ENCODE measurements at places on chromosomes 7 and 10. TPM values are rescaled to one million over a fixed set of nuclear protein-coding genes. Genes with fewer than 3 reads are reported as not detected.

GRCh38 chr7:137825489-137825888 is 21.3 kb downstream of the DGKI start:
- H3K4me1 ChIP-seq = peaks cover 7% of the 10 kb centered on the region
- no peak overlapping the region for H3K4me3 ChIP-seq
- DNase-seq = no peak
- no peak overlapping the region for H3K27ac ChIP-seq
- no peaks in the 10 kb centered on the region for H3K36me3 ChIP-seq

DNA sequence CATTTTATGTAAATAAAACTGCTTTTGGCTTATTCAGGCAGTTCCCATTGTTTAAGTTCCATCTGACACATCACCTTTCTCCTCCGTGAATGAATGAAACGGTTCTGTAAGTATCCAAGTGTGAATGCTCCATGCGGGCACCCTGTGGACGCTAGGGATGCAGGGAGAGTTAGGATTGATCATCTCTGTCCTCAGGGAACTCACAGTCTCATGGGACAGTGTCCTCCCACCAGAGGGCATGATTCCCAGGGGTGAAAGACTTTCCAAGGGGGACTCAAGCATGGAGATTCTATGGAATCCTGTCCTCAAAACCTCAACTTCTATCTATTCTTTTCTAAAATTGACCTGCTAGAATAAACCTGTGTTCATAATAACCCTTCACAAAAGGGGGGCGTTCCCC is 98.8 kb downstream of the HECW1 start:
- no peak overlapping the region for H3K4me3 ChIP-seq
- DNase-seq = no peak
- H3K27ac ChIP-seq = no peak overlapping the region
- H3K4me1 ChIP-seq = no peaks in the 10 kb centered on the region
- no peaks in the 10 kb centered on the region for H3K27me3 ChIP-seq
- no peaks in the 10 kb centered on the region for H3K36me3 ChIP-seq

DNA sequence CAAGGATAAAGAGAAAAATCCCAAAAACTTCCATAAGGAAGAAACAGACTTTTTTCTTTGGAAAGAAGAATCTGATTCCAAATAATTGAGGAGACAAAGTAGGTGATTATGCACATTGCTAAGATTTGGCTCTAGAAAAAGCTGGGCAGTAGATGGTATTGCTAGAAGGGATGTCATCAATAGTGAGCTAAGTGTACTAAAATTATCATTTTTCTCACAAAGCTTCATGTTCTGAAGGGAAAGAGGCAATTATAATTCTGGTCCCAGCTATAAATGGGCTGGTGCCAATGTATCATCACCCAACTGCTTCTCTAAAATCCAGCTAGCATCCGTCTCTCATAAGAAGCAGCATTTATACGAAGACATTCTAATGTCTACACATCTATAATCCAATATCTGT is 23.9 kb downstream of the STEAP1 start:
- H3K27me3 ChIP-seq = no peaks in the 10 kb centered on the region
- no peak overlapping the region for H3K27ac ChIP-seq
- no peak for DNase-seq
- peaks cover 5% of the 10 kb centered on the region for H3K4me1 ChIP-seq

GRCh38 chr7:38727184-38727940 is 96.2 kb upstream of the AMPH start:
- H3K27me3 ChIP-seq = no peaks in the 10 kb centered on the region
- H3K27ac ChIP-seq = no peak overlapping the region
- no peaks in the 10 kb centered on the region for H3K36me3 ChIP-seq
- no peak for DNase-seq
- no peaks in the 10 kb centered on the region for H3K4me1 ChIP-seq

- H3K4me1 ChIP-seq = no peaks in the 10 kb centered on the region
- H3K4me3 ChIP-seq = no peak overlapping the region
- H3K27ac ChIP-seq = no peak overlapping the region
- H3K36me3 ChIP-seq = no peaks in the 10 kb centered on the region
- H3K27me3 ChIP-seq = no peaks in the 10 kb centered on the region
Observed at GRCh38 chr10:123621916-123622315, 44.2 kb upstream of the GPR26 start.

DNA sequence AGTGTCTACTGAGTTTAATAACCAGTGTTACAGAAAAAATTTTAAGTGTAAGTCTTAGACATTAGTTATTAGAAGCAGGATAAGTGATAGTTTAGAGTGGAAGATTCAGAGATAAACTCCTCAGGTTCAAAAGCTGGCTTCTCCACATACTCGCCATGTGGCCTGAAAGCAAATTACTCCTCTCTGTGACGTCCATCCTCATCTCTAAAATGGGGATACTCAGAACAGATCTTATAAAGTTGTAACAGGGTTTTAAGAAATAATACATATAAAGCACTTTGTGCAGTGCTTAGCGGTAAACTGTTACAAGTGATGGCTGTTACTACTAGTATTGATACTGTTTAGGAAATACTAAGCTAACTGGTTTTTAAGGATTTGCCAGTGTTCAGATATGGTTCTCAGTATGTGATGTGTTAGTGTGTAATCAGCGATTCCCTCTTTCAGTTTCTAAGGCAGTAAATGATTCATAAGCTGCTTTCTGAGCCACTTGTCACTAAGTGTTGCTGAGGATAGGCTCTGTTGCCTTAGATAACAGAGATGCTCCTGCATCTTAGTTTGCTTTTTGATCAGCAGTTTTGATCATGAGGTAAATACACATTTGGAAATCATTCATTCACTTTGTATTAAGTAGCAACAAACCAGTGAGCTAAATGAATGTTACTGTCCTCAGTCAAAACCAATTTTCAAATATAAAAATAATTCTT is 58.7 kb downstream of the CYP51A1 start:
- DNase-seq = no peak
- H3K4me1 ChIP-seq = no peaks in the 10 kb centered on the region
- no peaks in the 10 kb centered on the region for H3K36me3 ChIP-seq
- no peak overlapping the region for H3K27ac ChIP-seq
- no peaks in the 10 kb centered on the region for H3K27me3 ChIP-seq

DNA sequence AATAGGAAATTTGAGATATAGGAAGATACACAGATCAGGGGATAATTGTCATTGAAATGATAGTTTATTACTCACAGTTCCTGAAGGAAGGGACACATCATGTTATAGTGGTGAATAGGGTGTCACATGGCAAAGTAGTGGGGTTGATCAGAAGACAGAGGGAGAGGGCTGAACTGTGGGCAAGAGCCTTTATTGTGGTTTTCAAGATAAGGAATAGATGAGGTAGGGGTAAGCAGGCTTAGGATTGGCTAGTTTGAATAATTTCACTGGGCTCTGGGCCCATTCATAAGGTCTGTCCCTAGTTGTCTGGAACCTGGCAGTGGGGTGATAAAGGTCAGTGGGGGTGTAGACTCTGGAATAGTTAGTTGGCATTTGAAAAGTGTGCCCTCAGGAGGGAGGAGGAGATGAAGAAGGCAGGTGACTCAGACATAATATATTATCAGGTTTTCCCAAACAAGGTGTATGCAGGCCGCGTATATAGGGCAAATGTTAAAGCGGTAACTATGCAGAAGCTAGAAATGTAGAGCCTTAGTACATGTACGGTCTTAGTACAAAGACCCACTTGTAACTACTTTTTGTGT is 18.5 kb downstream of the FGL2 start:
- no peak overlapping the region for H3K4me3 ChIP-seq
- no peak overlapping the region for H3K27ac ChIP-seq
- H3K27me3 ChIP-seq = no peaks in the 10 kb centered on the region
- H3K4me1 ChIP-seq = peaks cover 3% of the 10 kb centered on the region
- H3K36me3 ChIP-seq = no peaks in the 10 kb centered on the region

- no peak overlapping the region for H3K27ac ChIP-seq
- H3K27me3 ChIP-seq = no peaks in the 10 kb centered on the region
- no peaks in the 10 kb centered on the region for H3K4me1 ChIP-seq
- no peaks in the 10 kb centered on the region for H3K36me3 ChIP-seq
Observed at GRCh38 chr10:47230482-47230881, 69.5 kb upstream of the GDF10 start.

DNA sequence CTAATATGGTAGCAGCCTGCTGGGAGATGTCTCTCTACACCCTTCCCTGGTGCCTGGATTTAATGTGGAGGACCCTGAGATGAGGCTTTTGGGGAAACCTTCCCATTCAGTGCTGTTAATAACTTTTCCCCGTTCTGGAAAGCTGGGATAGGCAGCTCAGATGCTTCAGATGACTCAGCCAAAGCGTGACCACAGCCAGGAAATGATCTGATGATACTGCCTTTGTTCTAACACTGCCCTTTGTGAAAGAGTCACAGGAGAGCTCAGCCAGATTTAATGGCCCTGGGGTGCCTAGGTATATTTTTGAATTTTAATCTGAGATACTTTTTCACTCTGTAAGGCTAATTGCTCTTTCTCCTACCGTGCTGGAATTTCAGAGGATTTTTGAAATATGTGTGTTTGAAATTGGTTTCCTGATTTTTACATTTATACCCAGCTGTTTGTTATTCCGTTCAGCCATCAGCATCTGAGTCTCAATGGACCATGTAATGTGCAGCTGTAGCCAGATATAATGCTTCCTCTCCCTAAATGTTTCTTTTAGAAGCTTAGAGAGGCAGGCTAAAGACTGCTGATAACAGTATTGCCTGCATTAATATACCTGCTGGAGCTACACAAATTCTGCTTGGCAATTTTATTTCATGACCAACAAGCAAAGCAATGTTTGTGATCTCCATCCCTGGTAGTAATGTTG is 17.8 kb downstream of the CELF2 start:
- DNase-seq = no peak
- no peaks in the 10 kb centered on the region for H3K4me1 ChIP-seq

GRCh38 chr10:80429521-80429973 is 21.2 kb downstream of the PRXL2A start:
- H3K4me1 ChIP-seq = no peaks in the 10 kb centered on the region
- no peak overlapping the region for H3K27ac ChIP-seq
- no peak overlapping the region for H3K4me3 ChIP-seq
- no peaks in the 10 kb centered on the region for H3K27me3 ChIP-seq

DNA sequence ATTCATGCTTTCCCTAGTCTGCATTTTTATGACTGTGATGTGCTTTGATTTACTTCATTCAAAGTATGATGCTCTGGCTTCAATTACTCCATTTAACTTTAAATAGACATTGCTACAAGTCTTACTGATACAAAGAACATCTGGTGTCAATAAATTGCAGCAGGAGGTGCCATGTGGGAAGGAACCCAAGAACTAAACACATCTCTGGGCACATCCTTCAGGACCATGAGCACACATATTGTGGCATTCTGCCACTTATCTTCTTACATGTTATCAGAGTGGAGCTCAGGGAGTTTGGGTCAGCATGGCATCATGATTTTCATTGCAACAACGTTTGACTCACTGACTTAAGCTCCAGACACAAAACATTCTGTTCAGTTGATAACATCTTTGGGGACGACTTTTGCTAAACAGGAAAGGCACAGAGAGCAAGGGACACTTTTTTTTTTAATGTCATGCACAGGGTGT is 227.0 kb downstream of the DKK1 start:
- H3K27me3 ChIP-seq = no peaks in the 10 kb centered on the region
- no peak overlapping the region for H3K27ac ChIP-seq
- no peak overlapping the region for H3K4me3 ChIP-seq
- no peaks in the 10 kb centered on the region for H3K36me3 ChIP-seq
- no peaks in the 10 kb centered on the region for H3K4me1 ChIP-seq

DNA sequence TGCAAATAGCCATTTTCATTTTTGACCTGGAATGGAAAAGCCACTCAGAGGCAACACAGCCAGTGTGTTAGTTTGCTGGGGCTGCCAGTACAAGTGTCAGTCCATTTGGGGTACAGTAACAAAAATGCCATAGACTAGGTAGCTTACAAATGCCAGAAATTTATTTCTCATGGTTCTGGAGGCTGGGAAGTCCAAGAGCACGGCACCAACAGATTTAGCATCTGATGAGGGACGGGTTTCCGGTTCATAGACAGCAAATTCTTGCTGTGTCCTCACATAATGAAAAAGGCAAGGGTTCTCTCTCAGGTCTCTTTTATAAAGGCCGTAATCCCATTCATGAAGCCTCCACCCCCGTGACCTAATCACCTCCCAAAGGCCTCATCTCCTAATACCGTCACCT is 418.2 kb downstream of the TYW1 start:
- no peak overlapping the region for H3K4me3 ChIP-seq
- no peaks in the 10 kb centered on the region for H3K4me1 ChIP-seq
- H3K36me3 ChIP-seq = no peaks in the 10 kb centered on the region
- H3K27me3 ChIP-seq = no peaks in the 10 kb centered on the region
- H3K27ac ChIP-seq = no peak overlapping the region

GRCh38 chr10:80279146-80279545 is 10.3 kb downstream of the MAT1A start:
- no peaks in the 10 kb centered on the region for H3K36me3 ChIP-seq
- H3K4me1 ChIP-seq = no peaks in the 10 kb centered on the region
- no peak for DNase-seq
- H3K27ac ChIP-seq = no peak overlapping the region
- H3K27me3 ChIP-seq = no peaks in the 10 kb centered on the region

DNA sequence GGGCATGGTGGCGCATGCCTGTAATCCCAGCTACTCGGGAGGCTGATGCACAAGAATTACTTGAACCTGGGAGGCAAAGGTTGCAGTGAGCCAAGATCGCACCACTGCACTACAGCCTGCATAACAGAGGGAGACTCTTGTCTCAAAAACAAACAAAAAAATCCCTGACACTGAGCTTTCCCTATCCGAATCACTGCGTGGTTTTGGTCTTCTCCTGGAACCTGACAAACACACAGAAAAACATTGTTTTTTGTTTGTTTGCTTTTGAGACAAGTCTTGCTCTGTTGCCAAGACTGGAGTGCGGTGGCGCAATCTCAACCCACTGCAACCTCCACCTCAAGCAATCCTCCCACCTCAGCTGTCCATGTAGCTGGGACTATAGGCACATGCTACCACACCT is 50.4 kb upstream of the PTPRN2 start:
- H3K27me3 ChIP-seq = no peaks in the 10 kb centered on the region
- H3K36me3 ChIP-seq = peaks cover 23% of the 10 kb centered on the region
- no peaks in the 10 kb centered on the region for H3K4me1 ChIP-seq
- DNase-seq = no peak
- no peak overlapping the region for H3K27ac ChIP-seq
- H3K4me3 ChIP-seq = no peak overlapping the region

DNA sequence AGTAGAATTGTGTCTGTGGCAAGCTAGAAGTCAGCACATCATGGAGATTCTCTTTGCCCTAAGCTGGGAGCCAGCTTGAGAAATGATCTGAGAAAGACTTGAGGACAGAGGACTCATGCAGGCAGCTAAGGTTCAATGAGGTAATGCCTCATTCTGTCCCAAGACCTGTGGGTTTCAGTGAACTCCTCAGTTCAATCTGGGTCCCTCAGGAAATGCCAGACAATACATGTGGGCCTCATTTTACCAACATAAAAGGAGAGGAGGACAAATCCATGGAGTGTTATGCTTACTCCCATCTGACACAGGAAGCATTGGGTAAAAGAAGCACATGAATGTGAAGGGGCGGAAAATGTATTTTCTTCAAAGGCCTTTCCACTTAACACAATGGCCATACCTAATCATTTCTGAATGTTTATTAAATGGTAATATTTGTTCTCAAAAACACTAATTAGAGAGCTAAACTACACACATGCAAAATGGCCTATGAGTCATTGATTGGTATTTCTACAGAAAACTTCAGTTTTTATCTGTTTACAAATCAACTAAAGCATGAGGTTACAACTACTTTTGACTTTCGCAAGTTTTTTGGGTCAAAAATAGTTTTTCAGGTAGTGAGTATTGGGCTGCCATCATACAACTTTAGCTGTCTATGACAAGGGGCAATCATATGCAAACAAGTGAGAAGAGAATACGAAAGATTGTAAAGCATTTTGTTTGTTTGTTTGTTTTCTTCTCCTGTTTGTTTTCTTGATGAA is 205.3 kb downstream of the CHRM2 start:
- H3K4me1 ChIP-seq = no peaks in the 10 kb centered on the region
- no peak for DNase-seq
- no peaks in the 10 kb centered on the region for H3K27me3 ChIP-seq
- H3K4me3 ChIP-seq = no peak overlapping the region
- H3K36me3 ChIP-seq = no peaks in the 10 kb centered on the region

FRMD4A gene
- 47.7 TPM for total RNA-seq

TBXAS1 gene
- total RNA-seq = 21.4 TPM

ATOH7 gene
- 0.42 TPM for total RNA-seq

CYP2C19 gene
- not detected for total RNA-seq

FUOM gene
- 44.1 TPM for total RNA-seq

CHAT gene
- not detected for total RNA-seq
